Left forelimb (tissue), 1 donor: ENCODE measurements at places on chromosomes 2 and 18.

- DNase-seq, result no peak
These were observed 228.6 kb upstream of the STK17B start for GRCh38 chr2:196399722-196400691.

GRCh38 chr18:67862069-67862468 is 345.5 kb upstream of the DSEL start:
- DNase-seq, result no peak

DNA sequence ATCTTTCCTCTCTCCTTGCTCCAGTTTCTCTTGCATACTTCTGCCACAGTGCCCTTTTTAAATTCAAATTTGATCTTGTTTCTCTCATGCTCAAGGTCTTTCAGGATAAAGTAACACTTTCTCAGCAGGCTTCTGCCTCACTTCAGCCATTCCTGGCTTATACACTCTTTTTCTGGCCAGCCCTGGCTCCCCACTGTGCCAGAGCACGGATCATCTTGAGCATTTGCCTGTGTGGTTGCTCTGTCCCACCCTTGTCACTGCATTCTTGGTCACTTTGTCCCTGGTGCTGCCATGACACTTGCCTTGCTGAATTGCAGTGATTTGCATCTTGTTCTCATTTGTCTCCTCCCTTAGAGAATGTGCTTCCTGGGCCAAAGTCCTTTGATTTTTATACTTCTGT is 634.3 kb downstream of the TMEM182 start:
- DNase-seq, result no peak

DNA sequence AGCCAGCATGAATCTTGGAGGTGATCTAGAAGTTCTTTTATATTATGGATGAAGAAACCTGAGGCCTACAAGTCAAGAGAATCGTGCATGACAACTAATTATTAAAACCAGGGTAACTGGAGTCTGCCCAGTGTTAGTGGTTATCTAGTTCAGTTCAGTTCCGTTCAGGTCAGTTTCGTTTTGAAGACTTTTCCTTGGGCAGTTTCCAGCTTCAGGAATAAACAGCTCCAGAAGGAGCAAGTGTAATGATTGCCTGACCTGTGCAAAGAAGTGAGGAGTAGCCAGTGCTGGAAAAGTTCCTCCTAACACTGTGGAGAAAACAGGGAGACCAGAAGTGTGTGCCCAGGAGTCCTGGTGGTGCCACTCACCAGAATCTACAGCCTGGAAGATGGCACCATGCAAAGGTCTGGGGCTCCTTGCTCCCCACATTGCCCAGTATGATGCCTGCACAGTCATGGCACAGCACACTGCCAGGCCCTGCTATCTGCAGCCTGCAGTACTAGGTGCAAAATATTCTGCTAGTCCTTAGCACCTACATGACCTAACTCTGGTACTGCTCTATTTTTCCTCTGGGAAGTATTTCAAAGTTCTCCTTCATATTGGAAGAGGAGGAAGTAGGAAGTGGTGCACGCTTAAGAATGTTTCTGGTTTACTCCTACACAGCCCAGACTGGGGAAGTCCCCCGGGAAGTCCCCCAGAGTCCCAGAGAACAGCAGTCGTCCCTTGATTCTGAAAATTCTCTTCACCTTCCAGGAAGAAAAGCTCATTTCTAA is 65.8 kb downstream of the SUMO1 start:
- no peak for DNase-seq

DNA sequence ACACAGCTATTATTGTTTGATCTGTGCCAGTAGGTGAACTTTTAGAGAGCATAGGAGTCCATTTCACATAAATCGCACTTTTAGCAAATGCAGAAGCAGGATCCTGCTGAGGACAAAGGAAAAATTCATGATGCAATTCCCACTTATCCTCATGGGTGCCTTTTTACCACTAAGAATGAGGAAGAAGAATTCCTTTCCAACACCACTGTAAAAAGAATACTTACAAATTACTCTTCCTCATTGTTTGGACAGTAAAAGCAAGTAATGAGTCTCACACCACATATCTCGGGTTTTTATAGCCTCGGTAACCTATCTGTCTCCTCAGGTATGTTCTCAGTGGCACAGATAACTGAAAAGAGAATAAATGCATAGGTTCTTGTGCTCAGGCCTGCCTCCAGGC is 238.5 kb downstream of the MTX2 start:
- DNase-seq, result no peak

- DNase-seq, result no peak
These were observed 44.7 kb downstream of the FAM210A start for GRCh38 chr18:13681701-13682100.

GRCh38 chr2:208031608-208032019 is 6.3 kb upstream of the PLEKHM3 start:
- DNase-seq, result no peak

DNA sequence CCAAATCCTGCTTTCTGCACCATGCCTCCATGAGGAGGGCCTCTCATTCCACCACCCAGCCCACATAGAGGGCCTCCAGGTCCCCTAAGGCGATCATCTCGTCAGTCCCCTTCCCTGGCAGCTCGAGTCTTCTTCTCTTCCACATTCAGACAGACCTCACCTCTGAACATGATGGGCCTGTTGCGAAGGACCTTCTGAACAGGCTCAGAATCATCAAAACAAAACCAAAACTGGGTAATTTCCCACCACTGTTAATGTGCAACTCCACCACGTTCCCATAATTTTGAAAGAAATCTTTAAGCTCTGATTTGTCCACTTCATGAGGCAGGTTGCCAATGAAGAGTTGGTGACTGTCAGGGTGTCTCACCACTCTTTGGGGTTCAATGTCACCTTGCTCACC is 20.4 kb downstream of the ZRANB3 start:
- DNase-seq, result no peak

- no peak for DNase-seq
These were observed 3.8 kb downstream of the POMC start for GRCh38 chr2:25164561-25164960.

- DNase-seq, result no peak
These were observed 133.5 kb upstream of the UBE2E3 start for GRCh38 chr2:180846756-180847472.

GRCh38 chr18:77657651-77658298 is 408.1 kb downstream of the GALR1 start:
- no peak for DNase-seq

GRCh38 chr18:57951999-57952774 is 91.8 kb upstream of the NEDD4L start:
- DNase-seq, result no peak

- no peak for DNase-seq
These were observed 31.3 kb upstream of the CNTNAP5 start for GRCh38 chr2:123993728-123994323.

- no peak for DNase-seq
These were observed 264.1 kb downstream of the CDH20 start for GRCh38 chr18:61597316-61597715.

GRCh38 chr2:2306878-2307277 is 24.2 kb downstream of the MYT1L start:
- DNase-seq, result no peak

DNA sequence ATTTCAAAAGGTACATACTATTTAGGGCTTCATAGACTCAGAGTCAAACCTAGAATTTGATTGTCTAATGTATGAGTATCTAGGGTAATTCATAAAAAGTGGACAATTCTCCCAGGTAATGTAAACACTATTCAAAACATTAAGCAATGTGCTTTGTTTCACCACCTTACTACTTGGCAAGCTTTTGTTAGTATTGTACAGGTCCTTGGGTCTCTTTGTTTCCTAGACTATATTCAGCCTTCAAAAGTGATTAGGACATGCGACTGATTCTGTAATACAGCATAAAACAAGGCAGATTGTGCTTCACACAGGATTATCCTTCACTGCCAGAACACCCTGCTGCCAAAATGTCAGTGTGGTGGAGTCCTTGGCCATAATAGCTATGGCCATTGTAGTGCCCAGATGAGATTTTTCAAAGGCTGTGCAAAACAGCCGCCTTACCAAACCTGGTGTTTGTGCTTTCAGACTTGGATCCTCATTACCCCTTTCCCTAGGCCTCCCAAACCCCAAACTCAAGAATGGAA is 90.1 kb upstream of the CAVIN2 start:
- DNase-seq, result no peak

- no peak for DNase-seq
These were observed 20.3 kb downstream of the KCNG2 start for GRCh38 chr18:79818036-79818435.

DNA sequence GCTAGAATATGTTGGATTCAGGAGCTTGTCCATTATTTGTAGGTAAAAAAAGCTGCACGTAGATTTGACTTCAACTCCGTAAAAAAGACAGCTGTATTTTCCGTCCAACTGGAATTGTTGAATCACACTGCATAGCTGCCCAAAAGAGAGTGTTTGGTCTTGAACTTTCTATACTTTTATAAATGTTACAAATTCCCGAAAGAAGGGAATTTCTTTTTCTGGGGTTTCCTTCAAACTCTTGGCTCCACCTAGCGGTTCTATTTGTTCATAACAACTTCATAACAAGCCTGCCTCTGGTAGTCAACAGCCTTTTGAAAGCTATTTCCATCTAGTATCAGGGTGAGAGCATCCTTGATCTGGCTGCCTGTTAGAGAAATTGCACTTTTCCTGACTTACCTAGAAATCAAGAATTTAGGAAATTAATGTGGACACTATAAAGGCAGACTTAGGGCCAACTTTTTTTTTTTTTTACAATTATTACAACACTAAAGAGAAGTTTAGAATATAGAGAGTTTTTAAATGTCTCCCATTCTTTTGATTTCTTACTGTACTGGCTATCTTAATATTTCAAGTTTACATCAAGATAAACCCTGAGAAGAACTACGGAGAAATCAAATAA is 48.1 kb downstream of the TMEM185B start:
- DNase-seq, result no peak

- no peak for DNase-seq
These were observed 87.9 kb downstream of the CDCA7 start for GRCh38 chr2:173442542-173442941.

- DNase-seq, result no peak
These were observed 13.2 kb downstream of the GREB1L start for GRCh38 chr18:21255211-21255610.

DNA sequence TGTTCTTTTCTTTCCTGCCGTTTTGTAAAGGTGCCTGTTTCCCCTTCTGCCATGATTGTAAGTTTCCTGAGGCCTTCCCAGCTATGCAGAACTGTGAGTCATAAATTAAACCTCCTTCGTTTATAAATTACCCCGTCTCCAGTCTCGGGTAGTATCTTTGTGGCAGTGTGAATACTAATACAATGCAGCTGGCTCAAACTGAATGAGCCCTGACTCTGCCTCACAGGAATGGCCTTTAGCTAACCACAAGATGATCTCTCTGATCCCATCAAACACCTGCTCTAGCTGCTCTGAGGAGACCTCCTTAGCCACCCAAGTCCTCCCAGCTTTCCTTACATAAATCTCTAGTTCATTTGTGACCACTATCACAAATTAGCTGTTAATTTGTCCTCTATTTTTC is 41.5 kb upstream of the CAB39 start:
- no peak for DNase-seq

DNA sequence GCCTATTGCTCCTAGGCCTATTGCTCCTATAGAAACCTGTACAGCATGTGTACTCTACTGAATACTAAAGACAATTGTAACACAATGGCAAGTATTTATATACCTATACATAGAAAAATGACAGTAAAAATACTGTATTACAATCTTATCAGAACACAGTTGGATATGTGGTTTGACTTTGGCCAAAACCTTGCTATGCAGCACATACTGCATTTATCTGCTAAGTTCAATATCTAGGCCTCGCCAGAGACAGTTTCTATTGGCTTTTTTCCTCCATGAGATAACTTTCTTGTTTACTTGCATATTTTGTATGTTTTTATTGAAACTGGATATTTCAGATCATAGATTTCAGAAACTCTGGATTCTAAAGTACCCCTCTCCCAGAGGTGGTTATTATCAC is 19.3 kb upstream of the TMEM87B start:
- DNase-seq, result no peak

- no peak for DNase-seq
These were observed 102.8 kb upstream of the CYP1B1 start for GRCh38 chr2:38178556-38179419.

DNA sequence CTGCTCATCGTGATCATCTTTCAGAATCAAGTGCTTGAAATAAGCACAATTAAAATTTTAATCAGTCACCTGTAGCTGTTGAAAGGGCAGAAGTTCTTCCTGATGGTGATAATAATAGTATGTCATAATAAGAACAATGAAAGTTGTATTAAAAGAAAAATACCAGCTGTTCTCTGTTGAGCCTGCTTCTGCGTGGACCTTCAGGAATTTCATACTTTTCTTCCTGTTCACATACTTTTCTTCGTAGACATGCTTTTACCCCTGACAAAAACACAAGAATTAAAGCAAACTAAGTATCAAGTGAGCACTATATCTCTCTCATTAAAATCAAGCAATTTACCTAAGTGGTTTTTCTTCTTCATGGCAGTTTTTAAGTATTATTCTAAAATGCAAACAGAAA is 79.2 kb downstream of the BARD1 start:
- no peak for DNase-seq
